ENCODE measurements at places on chromosomes 16 and 17.

DNA sequence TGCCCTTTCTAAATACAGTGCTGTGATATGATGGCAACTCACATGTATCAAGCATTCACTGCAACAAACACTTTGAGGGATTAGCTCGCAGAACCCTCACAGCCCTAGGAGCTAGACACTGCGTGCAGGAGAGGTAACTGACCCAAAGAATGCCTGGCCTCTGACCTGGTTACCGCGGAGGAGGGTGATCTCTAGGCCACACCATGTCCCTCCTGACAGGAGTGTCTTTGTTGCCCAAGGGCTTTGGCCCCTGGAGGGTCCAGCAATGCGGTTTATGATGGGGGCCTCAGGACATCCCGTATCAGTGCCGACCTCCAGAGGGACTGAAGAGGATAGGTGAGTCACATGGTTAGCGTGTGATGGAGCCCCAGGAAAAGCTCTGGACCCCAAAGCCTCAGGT, 130.6 kb downstream of the MGAT5B start:
- no peak for DNase-seq

DNA sequence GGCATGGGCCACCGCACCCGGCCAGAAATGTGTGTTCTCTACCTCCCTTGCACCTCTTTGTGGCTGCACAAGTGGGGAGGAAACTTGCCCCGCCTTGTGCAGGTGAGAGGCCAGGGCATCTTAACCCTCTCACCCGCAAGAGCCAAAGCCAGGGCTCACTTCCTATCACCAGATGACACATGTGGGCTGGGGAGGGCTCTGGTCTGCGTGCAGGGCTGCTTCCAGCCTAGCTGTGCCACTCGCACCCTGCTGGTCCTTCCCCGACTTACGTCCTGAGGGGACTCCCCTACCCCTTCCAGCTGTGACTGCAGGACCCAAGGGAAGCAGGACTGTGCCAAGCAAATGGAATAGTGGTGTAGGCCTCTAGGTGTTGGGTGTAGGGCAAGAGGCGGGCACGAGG, 6.9 kb downstream of the MIEF2 start:
- DNase-seq = no peak

GRCh38 chr17:10318535-10318934, 54.3 kb downstream of the MYH13 start:
- DNase-seq = no peak

DNA sequence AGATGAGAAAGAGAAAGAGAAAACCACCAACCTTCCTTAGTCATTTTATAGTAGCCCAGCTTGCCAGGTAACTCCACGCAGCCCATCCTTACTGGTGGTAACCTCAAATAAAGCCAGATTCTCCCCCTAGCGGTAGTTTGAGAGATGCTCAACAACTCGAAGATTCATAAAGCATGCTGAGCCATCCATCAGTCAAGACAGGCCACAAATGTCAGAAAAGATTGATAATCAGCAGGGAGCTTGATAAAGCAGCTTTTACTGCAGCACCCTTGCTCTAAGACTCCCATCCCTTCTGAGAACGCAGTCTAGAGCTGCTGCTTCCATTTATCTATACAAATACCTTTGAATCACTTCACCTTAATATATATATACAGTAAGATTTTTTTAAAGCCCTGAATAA, 451.5 kb upstream of the HSBP1 start:
- peak; percentile 33 for DNase-seq

DNA sequence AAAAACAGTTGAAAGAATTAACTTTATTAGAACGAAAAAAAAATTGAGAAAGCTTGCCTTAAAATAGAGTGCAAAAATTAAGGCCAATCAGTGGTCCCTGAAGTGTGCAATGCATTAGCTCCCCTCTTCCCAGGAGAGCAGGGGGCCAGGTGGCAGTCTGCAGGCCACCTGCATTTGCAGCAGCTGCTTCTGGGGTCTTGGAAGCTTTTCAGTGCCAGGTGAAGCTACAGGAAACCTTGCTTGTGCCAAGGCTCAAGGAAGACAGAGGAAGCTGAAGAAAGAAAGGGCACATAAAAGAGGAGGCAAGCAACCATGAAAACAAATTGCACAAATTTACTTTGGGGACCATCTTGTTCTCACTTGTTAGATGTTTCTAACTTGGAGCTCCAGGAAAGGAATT, 50.5 kb upstream of the MTMR4 start:
- DNase-seq = no peak

DNA sequence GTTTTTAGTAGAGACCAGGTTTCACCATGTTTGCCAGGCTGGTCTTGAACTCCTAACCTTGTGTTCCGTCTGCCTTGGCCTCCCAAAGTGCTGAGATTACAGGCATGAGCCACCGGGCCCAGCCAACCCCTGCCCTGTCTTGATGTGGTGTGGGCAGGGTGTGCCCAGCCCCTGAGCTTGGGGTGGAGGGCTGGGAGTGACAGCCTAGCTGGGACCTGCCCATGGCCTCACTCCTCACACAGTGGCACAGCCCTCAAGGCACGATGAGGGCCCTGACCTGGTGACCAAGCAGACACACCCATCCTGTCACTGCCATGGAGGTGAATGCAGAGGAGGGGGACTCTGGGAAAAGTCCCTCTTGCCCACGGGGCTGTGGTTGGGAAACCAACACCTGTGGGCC, 3.0 kb downstream of the IL32 start:
- no peak for DNase-seq

All from smooth muscle cell of the brain vasculature (primary cell).